ENCODE measurements at places on chromosomes 2 and 18. TPM values are rescaled to one million over a fixed set of nuclear protein-coding genes. Genes with fewer than 3 reads are reported as not detected.

SFTPB gene
- total RNA-seq: not detected

TTC31 gene
- total RNA-seq: 18.2 TPM

ASB18 gene
- total RNA-seq: under 0.01 TPM

STPG4 gene
- total RNA-seq: not detected

GATA6 gene
- 0.98 TPM for total RNA-seq

TUBA3D gene
- not detected for total RNA-seq

MSTN gene
- not detected for total RNA-seq

FBXO15 gene
- total RNA-seq: 1.7 TPM

NGEF gene
- 0.17 TPM for total RNA-seq

C2orf42 gene
- total RNA-seq: 14.3 TPM

STON1 gene
- 8.1 TPM for total RNA-seq

ABHD1 gene
- not detected for total RNA-seq

PKP4 gene
- 63.7 TPM for total RNA-seq

CCDC74A gene
- total RNA-seq: 2.2 TPM

NT5DC4 gene
- total RNA-seq: not detected

HNRNPA3 gene
- total RNA-seq: 83.4 TPM

TMEM150A gene
- total RNA-seq: 12.9 TPM

CRYGD gene
- total RNA-seq: not detected

SDC1 gene
- 1.4 TPM for total RNA-seq

RPRM gene
- not detected for total RNA-seq

DPYSL5 gene
- total RNA-seq: not detected

ANTXR1 gene
- total RNA-seq: 0.68 TPM

ST3GAL5 gene
- 13.7 TPM for total RNA-seq

MYL1 gene
- total RNA-seq: not detected

RFTN2 gene
- 14.4 TPM for total RNA-seq

TMEM169 gene
- total RNA-seq: 0.85 TPM

RIT2 gene
- not detected for total RNA-seq

RIF1 gene
- total RNA-seq: 43.2 TPM

IMPACT gene
- 24.8 TPM for total RNA-seq

CCDC121 gene
- total RNA-seq: 2.8 TPM

CAPN10 gene
- 31.0 TPM for total RNA-seq

NEUROD1 gene
- not detected for total RNA-seq

NCOA1 gene
- 13.1 TPM for total RNA-seq

Data from dermis blood vessel endothelial cell (primary cell).